Effector memory CD4-positive, alpha-beta T cell (primary cell): ENCODE measurements at places on chromosomes 5 and 9.

DNA sequence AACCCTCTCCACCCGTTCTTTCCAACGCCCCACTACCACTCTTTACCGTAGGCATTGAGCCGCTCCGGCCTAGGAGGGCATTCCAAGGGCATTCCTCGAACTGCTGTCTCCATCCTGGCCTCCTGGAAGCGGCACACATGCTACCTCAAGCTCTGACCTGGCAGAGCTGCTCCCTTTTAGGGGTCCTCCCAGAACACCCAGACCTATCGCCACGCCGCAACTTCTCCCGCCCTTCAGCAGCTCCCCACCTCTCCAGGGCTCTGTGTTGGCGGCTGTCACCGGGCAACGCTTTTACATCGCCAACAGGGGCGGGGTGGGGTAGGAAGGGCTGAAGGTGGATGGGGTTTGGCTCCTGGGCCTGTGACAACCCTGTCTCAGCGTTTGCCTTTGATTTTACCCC, 4.6 kb upstream of the MYORG start:
- H3K27ac ChIP-seq, result no peak overlapping the region
- H3K4me1 ChIP-seq, result peaks cover 24% of the 10 kb centered on the region
- no peaks in the 10 kb centered on the region for H3K27me3 ChIP-seq
- no peaks in the 10 kb centered on the region for H3K36me3 ChIP-seq

DNA sequence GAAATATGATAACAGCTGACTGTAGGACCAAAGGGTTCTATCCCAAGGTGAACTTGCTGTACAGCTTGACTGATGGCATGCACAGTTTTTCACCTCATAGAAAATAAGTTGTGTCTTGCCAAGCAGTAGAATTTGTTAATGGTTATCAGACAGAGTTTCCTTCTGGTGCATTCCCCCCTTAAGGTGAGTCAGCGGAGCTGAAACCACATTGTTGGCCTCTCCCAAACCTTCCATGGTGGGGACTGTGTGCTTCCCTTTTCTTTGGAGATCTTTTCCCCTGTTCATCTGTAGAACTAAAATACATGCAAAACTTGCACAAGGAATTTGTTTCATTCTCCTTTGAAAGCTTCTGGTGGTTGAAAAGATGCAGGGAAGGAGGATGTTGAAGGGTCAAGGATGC, 179.8 kb downstream of the FGF1 start:
- no peak overlapping the region for H3K27ac ChIP-seq
- DNase-seq, result no peak
- H3K27me3 ChIP-seq, result no peaks in the 10 kb centered on the region
- H3K36me3 ChIP-seq, result no peaks in the 10 kb centered on the region
- H3K4me1 ChIP-seq, result no peaks in the 10 kb centered on the region

GRCh38 chr5:143262393-143263174, 140.9 kb downstream of the NR3C1 start:
- H3K36me3 ChIP-seq, result no peaks in the 10 kb centered on the region
- no peak for DNase-seq
- no peak overlapping the region for H3K4me3 ChIP-seq

GRCh38 chr5:120628156-120628555, 164.1 kb downstream of the PRR16 start:
- no peaks in the 10 kb centered on the region for H3K36me3 ChIP-seq
- no peaks in the 10 kb centered on the region for H3K27me3 ChIP-seq
- DNase-seq, result no peak
- no peaks in the 10 kb centered on the region for H3K4me1 ChIP-seq
- H3K27ac ChIP-seq, result no peak overlapping the region
- no peak overlapping the region for H3K4me3 ChIP-seq

DNA sequence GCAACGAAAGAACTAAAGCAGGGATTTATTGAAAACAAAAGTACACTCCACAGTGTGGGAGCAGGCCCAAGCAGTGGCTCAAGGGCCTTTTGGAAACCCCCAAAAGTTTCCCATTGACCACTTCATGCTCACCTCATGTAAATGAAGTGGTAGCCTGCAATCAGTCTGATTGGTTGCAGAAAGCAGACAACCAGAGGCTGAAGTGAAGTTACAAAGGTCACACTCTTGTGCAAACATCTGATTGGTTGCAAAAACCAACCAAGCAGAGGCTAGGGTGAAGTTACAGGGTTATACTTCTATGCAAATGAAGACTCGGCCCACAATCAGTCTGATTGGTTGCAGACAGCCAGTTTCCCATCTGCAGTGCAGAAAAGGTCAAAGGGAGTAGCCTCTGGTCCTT, 258.0 kb downstream of the YTHDC2 start:
- H3K4me1 ChIP-seq, result no peaks in the 10 kb centered on the region
- H3K27ac ChIP-seq, result no peak overlapping the region
- no peak for DNase-seq
- H3K4me3 ChIP-seq, result no peak overlapping the region
